ENCODE measurements at places on chromosomes 3 and 15.

GRCh38 chr3:127677541-127678314, 5.0 kb downstream of the ABTB1 start:
- no peak for DNase-seq

- DNase-seq = no peak
These were observed 86.6 kb downstream of the NR2F2 start for GRCh38 chr15:96416934-96417759.

GRCh38 chr3:81853431-81853830, 92.0 kb upstream of the GBE1 start:
- DNase-seq = no peak

- DNase-seq = no peak
These were observed 23.1 kb upstream of the CMTM6 start for GRCh38 chr3:32525720-32526119.
